Stimulated activated CD4-positive, alpha-beta T cell treated with anti-CD3 and anti-CD28 coated beads, Interleukin-1b, Interleukin-23, amount 100 ng/mL, for 4 hours (primary cell): ENCODE measurements at places on chromosomes 1 and 21.

- peak; percentile 73 for DNase-seq
These were observed at the start of gene CSRP1 for GRCh38 chr1:201506557-201507359. Gene CSRP1, minus strand, starts transcription at chr1:201507123. Its CDS starts 10,820 bp downstream, at chr1:201496303.

- DNase-seq = no peak
These were observed 32.2 kb upstream of the RAP1GAP start for GRCh38 chr1:21701401-21701800.

DNA sequence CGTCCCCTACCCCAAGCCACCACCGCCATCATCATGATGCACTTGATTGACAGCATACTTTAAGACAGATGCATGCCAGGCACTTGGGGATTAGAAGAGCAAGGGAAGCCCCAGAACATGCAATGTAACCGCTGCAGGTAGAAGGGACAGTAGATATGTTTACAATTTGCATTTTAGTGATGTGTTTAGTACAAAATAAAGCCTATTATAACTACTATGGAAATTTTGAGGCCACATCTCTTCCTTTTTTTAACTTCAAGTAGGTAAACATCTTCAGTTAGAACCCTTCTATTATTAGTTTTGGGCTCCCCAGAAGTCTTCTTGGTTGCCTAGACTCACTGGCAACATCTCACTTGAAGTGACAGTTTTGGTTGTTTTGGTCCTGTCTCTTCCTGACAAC lies 25.3 kb downstream of the CR1L start:
- DNase-seq = no peak

DNA sequence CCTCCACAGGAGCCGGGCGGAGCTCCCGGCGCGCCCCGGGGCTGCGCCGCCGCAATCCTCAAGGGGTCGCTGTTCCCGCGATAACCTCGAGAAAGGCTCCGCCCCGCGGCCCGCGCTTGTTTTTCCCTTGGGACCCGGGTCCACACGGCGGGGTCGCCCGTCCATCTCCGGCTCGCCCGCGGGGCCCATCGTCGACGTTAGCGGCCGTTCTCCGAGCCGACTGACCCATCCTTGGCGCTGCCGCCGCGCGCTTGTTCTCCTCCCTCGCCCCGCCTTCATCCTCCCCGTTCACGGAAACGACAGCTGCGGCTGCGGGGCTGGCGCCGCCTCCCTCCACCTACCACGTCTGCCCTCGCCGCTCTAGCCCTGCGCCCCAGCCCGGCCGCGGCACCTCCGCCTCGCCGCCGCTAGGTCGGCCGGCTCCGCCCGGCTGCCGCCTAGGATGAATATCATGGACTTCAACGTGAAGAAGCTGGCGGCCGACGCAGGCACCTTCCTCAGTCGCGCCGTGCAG lies at the start of gene SH3GLB1:
Gene SH3GLB1, plus strand, starts transcription at position 119 of the 514 bp plus-strand sequence. Its CDS starts 324 bp downstream, at position 443.
- DNase-seq = peak; percentile 86

DNA sequence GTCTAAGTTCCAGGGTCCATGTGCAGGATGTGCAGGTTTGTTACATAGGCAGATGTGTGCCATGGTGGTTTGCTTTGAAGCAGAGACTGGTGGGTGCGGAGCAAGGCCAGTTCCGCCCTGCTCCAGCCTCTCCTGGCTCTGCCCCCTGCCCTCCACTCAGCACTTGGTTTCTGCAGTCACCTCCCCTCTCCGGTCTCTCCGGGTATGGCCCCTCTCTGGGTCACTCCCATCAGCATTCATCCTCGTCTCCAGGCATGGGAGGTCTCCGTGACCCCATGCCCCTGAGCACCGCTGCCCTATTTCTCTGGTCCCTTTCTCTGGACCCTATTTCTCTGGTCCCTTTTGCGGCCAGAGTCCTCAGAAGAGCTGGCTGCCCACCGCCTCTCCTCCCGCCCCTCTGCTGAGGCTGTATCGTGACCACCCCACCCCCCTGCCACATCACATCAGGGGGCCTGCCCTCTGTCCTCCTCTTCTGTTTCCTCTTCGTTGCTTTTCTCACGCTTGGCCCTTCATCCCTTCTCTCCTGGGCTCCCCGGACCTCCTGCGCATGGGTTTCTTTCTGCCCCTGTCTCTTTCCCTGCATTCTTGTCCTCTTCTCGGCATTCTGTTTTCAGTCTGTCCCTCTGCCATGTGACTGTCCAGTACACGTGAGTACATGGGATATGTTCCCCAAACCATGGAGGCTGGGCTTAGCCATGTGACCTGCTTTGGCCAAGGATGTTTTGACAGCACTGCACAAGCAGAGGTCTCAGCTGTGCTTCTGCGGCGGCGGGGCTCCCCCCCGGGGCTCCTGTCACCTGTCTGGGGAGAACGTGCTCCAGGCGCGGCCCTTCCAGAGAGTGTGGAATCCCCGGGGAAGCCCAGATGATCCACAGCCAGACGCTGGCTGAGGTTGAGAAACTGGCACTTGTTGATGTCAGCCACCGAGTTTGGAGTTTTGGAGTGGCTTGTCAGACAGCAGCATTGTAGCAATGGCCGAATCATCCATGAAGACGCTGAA lies 54.4 kb upstream of the C1orf174 start:
- no peak for DNase-seq

DNA sequence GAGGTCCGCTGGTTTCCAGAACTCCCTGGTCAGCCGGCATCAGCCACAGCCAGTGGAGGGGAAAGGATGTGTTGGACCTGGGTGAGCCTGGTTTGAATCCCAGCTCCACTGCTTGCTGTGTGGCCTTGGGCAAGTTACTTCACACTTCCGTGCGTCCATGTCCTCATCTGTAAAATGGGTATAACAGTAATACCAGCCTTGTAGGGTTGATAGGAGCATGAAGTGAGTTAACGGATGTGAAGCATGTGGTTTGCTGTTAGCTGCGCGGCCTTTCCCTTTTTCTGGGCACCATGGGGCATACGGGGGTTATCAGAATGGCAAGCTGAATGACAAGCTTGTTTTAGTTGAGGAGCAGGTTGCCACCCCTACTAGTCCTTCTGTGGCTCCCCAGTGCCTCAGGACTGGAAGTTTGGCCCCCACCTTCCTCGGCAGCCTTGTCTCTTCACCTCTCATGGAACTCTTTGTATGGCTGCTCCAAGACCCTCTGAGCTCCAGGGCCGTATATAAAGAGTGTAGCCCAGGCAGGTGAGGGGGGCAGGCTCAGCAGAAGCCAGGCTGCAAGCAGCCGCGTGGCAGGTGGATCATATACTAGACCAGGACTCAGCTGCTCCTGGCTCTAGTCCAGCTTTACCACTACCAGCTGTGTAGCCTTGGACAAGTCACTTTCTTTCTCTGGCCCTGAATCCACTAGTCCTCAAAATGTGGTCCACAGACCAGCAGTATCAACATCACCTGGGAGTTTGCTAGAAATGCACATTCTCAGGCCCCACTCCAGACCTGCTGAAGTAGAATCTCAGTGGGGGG lies 95.4 kb downstream of the LACTBL1 start:
- DNase-seq = no peak

- DNase-seq = no peak
These were observed 129.8 kb upstream of the SAMSN1 start for GRCh38 chr21:14675774-14676530.

DNA sequence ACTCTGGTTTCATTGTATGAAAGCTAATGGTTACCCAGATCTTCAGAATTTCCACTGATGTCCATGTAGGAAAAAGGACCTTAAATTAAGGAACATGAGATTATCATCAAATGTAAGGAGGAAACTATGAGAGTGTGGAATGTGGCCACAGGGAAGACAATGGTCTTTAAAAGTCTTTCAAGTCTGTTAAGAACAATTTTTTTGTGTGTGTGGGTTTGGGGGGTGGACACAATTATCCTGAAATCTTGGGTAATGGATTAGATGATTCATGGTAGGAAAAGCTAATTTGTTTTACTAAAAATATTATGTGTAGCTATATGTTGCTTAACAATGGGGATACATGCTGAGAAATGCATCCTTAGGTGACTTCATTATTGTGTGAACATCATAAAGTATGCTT lies 72.9 kb downstream of the PLA2G4A start:
- DNase-seq = no peak

DNA sequence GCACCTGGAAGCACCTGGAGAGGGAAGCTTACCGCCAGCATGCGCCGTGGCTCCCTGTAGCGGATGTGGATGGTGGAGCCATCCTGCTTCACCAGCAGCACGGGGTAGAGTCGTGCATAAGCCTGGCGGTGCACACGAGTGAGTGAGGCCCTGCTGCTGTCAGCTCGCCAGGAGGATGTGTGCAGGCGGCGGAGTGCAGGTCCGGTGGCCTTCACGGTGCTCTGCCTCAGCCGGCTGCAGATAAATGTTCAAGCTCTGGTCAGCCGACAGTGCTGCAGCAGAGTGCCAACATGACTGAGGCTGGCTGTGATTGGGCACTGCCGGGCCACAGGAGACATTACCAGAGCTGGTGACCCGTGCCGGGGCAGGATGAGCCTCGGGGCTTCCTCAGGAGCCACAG lies 1.5 kb downstream of the MRPL55 start:
- DNase-seq = no peak

GRCh38 chr1:113216664-113217063 lies 143.7 kb downstream of the LRIG2 start:
- no peak for DNase-seq

DNA sequence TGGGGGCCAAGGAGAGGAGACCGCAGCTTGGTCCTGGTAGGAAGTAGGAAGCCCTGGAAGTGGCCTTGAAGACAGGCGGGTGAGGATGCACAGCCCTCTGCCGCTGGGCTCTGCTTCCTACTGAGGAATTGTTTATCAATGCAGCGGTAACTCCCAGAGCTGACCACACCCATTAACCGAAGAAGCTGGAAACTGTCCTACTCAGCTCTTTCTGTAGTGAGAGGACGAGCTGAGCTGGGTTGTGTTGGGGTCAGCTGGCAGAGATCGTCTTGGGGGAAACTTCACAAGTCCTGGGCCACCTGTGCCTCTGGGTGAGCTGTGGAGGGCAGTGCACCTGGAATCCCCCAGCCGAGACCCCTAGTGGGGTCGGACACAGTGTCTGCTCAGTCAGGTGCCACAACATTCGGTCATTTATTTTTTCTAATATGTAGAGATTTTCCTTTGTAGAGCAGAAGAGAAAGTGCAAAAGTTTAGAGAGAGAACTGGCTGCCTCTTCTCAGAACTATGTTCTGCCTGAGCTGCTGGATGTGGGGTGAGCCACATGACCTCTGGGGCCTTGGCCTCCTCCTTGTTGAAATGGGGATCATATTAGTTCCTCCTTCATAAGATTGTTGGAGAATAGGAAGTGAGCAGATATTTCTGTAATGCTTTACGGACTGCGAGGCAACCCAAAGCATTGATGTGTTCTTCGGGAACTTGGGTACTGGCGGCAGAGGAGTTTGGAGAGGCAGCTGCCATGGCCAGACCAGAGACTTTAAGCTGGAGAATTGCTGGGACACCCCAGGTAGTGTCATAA lies 3.6 kb downstream of the NECAP2 start:
- DNase-seq = no peak

- DNase-seq = no peak
These were observed 720 bp upstream of the TMCC2 start for GRCh38 chr1:205226868-205227583.

DNA sequence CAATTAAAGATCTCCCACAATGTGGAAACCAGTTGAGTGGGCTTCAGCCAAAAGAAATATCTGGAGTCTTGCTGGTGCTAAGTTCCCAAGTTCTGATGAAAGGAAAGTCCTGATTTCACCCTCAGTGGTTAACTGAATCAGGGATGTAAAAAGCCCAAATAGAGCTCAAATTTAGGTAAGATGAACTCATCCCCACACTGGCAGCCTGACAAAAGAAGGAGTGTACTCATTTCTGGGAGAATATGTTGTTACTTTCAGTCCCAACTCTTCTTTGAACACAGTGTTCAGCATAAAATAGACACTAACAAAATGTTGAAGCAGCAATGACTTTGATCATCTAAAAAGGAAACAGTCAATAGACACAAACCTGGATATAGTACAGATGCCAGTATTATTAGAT lies 91.7 kb downstream of the CHRM3 start:
- no peak for DNase-seq
